ENCODE measurements at places on chromosomes 4 and X. TPM values are rescaled to one million over a fixed set of nuclear protein-coding genes. Genes with fewer than 3 reads are reported as not detected.

Gene MAP9
- total RNA-seq = 13.8 TPM

Gene SLC34A2
- not detected for total RNA-seq

GRCh38 chr4:3791910-3792542 is 25.8 kb downstream of the ADRA2C start:
- DNase-seq = peak; percentile 20

GRCh38 chr4:5710065-5710960 is 688 bp upstream of the EVC start:
- no peak for DNase-seq

DNA sequence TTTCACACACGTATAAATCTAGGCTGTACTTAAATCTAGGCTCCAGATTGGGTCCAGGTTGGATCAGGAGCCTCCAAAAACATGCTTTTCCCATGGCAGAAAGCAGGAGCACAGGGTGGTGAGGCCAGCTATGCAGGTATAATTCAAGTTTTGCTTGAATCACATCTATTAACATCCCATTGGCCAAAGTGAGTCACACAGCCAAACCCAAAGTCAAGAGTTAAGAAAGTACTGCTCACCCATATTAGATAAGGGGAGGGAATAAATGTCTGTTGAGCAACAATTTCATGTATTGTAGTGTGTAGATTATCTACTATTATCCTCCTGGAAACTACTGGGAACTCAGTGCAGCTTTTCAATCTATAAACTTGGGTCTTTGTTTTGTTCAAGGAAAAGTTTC is 12.8 kb downstream of the SUPT20HL2 start:
- no peak for DNase-seq

DNA sequence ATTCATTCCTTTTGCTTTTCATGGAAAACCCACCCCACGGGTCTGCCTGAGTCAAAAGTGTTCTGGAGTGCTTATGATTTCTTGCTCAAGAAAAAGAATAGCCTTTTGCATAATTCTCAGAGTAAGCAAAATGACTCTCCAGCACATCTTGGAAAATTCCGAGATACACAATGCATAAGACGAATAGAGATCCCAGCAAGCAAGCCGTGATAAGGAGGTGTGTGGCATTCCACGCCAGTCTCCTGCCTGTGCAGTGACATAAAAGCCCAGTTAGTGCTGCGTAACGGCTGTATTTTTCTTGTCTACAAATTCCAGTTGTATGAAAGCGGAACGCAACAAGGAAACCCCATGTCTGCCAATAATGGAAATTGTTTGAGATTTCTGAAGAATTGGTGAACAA is 237.9 kb upstream of the GATB start:
- DNase-seq = no peak

DNA sequence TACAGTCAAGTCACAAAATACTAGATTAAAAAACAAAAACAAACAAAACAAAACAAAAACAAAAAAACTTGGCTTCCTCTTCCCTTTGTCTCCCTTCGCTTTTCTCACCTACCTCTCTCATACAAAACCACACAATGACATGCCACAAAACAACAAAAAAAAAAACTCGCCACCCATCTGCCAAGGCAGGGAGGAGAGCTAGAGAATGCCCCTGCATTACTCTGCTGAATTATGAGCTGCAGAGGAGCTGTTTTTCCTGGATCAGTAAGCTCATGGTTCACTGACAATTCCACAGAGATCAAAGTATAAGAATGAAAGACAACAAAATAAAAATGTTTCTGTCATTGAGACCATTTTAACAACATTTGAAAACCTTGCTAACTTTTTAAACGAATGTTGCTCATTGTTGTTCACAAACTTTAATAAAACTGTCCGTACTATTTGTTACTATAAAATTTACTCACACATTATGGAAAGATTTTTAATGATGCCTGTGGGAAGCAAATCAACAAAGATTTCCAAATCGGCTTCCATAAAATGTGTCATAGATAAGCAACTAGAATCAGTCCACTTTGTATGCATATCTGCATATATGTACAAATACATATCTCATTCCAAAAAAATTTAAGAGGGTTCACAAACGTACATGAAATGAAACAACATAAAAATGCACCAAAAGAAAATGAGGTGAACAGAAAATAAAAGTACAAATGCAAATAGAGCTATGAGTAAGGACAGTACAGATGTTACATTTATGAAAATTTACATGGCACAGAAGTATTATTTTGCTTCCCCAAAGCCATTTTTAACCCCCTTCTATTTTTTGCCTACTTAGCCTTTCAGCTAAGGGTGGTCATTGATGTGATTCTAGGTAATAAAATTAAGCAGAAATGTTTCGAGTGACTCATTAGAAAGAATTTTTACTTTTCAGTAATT is 252.4 kb upstream of the FAT4 start:
- DNase-seq = no peak

Data from OCI-LY7 (cell line).